ENCODE measurements at places on chromosomes 5 and 9.

GRCh38 chr9:97419309-97419867 lies 7.5 kb downstream of the TDRD7 start:
- peaks cover 26% of the 10 kb centered on the region for H3K4me1 ChIP-seq
- H3K27me3 ChIP-seq = no peaks in the 10 kb centered on the region
- no peak overlapping the region for H3K27ac ChIP-seq
- H3K36me3 ChIP-seq = no peaks in the 10 kb centered on the region
- DNase-seq = no peak

DNA sequence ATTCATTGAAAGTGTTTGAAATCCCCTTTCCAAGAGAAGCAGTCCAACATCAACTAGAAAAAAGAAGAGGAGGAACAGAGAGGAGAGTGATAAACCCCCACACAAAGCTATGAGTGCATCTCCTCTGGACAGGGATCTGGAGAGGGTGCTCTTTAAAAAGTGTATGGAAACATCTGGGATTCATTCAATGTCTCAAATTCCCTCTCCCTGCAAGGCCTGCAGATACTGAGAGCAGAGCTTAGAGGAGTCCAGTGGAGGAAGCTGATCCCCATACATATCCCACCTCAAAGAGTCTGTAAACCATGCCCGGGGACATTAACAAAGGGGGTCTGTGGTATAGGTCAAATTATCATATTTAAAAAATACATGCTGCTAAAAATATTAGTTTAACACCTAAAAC lies 2.2 kb downstream of the SPOCK1 start:
- H3K4me3 ChIP-seq = no peak overlapping the region
- no peaks in the 10 kb centered on the region for H3K36me3 ChIP-seq
- no peaks in the 10 kb centered on the region for H3K4me1 ChIP-seq
- no peak for DNase-seq

GRCh38 chr9:126071076-126071750 lies 255.4 kb upstream of the MVB12B start:
- DNase-seq = no peak
- H3K27me3 ChIP-seq = peaks cover 26% of the 10 kb centered on the region
- no peak overlapping the region for H3K27ac ChIP-seq
- H3K4me3 ChIP-seq = no peak overlapping the region
- no peaks in the 10 kb centered on the region for H3K36me3 ChIP-seq

DNA sequence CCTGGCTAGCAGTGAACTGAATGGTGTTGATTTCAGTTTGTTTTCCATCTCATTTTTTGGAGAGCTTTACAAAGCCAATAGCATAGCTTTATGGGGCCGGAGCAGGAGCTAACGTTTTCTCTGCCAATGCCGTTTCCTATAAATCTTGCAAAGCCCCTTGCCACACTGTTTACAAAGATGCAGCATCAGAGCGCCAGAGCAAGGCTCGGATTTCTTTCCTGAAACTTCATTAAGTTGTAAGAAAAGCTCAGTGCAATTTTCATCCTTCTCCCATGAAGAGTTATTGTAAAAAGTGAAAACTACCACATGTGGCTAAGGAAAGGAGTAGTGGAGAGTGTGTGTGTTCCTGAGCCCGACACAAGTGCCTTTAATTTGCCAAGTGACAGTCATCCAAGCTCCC lies 178.2 kb upstream of the GDNF start:
- H3K27me3 ChIP-seq = no peaks in the 10 kb centered on the region
- H3K27ac ChIP-seq = no peak overlapping the region
- no peaks in the 10 kb centered on the region for H3K36me3 ChIP-seq
- no peak for DNase-seq
- no peaks in the 10 kb centered on the region for H3K4me1 ChIP-seq

DNA sequence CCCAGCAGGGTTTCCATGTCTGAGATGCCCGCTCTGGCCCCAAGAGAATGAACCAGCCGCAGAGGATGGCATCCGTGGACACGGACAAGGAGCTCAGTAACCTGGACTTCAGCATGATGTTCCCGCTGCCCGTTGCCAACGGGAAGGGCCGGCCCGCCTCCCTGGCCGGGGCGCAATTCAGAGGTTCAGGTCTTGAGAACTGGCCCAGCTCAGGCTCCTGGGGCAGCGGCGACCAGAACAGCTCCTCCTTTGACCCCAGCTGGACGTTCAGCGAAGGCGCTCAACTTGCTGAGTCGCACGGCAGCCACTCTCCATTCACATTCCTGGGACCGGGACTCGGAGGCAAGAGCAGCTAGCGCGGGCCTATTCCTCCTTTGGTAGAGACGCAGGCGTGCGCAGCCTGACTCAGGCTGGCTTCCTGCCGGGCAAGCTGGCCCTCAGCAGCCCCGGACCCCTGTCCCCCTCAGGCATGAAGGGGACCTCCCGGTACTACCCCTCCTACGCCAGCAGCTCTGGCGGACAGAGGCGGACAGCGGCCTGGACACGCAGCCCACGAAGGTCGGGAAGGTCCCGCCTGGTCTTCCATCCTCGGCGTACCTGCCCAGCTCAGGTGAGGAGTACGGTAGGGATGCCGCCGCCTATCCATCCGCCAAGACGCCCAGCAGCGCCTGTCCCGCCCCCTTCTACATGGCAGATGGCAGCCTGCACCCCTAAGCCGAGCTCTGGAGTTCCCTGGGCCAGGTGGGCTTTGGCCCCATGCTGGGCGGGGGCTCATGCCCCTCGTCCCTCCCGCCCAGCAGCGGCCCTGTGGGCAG lies 74.4 kb downstream of the INSL6 start:
- H3K36me3 ChIP-seq = peaks cover 6% of the 10 kb centered on the region
- H3K27me3 ChIP-seq = no peaks in the 10 kb centered on the region
- DNase-seq = no peak
- H3K27ac ChIP-seq = no peak overlapping the region
- H3K4me3 ChIP-seq = no peak overlapping the region

DNA sequence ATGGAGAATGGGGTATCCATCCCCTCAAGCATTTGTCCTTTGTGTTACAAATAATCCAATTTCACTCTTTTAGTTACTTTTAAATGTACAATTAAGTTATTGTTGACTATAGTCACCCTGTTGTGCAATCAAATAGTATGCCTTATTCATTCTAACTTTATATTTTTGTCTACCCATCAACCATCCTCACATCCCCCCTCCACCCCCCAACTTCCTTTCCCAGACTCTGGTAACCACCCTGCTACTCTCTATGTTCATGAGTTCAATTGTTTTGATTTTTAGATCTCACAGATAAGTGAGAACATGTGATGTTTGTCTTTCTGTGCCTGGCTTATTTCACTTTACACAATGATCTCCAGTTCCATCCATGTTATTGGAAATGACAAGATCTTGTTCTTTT lies 15.4 kb upstream of the RANBP17 start:
- H3K36me3 ChIP-seq = no peaks in the 10 kb centered on the region
- no peak overlapping the region for H3K27ac ChIP-seq
- no peak for DNase-seq
- H3K4me3 ChIP-seq = no peak overlapping the region
- no peaks in the 10 kb centered on the region for H3K4me1 ChIP-seq
- H3K27me3 ChIP-seq = peaks cover 13% of the 10 kb centered on the region

- no peaks in the 10 kb centered on the region for H3K36me3 ChIP-seq
- H3K4me1 ChIP-seq = no peaks in the 10 kb centered on the region
- DNase-seq = no peak
- H3K27me3 ChIP-seq = peaks cover 15% of the 10 kb centered on the region
- no peak overlapping the region for H3K27ac ChIP-seq
These were observed 462.2 kb upstream of the DMAC1 start for GRCh38 chr9:8261737-8262136.

DNA sequence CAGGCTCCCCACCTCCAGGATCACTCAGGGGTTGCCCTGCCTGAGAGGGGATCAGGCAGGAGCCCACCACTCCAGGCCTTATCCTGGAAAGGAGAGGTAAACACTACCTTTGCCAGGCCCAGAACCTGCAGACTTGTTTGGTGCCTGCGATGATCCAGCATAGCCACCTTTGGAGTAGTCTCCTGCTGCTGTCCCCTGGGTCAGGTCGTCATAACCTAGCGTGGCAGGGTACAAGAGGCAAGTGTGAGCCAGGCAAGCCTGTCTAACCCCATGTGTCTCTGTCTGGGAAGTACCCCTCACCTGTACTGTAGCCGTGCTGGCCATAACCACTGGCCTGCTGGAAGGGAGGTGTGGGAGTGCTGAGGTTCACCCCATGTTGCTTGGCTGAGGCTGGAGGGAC lies 106.1 kb downstream of the UBE2R2 start:
- H3K4me1 ChIP-seq = peaks cover 4% of the 10 kb centered on the region
- no peak for DNase-seq
- H3K36me3 ChIP-seq = peaks cover 12% of the 10 kb centered on the region

GRCh38 chr5:164002214-164002613 lies 496.8 kb downstream of the MAT2B start:
- DNase-seq = no peak
- no peak overlapping the region for H3K4me3 ChIP-seq
- H3K27ac ChIP-seq = no peak overlapping the region

DNA sequence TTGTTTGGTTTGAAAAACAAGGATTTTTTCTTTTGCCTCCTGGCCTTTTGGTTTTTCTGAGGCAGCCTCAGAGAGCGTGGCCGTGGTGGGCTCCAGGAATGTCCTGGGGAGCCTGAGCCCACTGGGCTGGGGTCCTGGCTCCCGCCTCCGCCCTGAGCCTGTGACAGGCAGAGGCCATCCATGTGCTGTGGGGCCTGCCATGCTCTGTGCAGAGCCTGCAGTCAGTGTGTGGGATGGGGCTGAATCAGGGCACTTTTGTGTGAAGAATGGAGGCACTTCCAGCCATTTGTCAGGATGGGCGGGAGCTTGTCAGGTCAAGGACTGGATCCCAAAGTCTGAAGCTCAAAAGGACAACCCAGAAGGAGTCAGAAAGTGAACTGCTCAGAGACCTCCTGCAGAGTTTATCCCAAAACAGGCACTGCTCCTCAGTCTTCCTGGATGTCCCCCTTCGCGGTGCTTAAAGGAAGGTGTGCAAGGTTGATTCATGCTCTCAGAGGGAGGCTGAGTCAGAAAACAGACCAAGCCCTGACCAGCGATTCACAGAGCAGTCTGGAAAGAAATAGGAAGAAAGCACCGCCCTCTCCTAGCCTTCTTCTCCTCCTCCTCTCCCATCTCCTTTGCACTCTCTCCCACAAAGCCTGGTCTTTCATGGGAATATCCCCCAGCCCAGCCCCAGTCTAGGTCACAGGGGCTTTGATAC lies 53.2 kb downstream of the MVB12B start:
- no peak overlapping the region for H3K4me3 ChIP-seq
- H3K27ac ChIP-seq = no peak overlapping the region
- H3K36me3 ChIP-seq = no peaks in the 10 kb centered on the region
- H3K4me1 ChIP-seq = peaks cover 12% of the 10 kb centered on the region

DNA sequence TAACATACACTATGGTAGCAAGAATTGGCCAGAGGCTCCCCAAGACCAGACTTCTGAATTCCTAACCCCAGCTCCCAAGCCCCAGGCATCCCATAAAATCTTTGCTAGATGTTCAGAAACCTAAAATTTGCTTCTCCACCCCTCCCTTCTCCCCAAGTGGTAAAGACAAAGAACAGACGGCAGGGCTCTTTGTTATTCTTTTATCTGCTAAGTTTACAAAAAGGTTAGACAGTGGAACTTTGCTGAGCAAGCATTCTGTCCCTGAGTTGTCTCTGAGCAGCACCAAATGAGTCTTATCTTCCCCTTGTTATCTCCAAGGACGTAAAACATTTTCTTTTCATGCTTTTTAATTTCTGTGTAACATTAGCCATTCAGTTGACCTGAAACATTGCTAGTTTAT lies 30.2 kb downstream of the TJP2 start:
- H3K27me3 ChIP-seq = no peaks in the 10 kb centered on the region
- no peak overlapping the region for H3K4me3 ChIP-seq
- no peak for DNase-seq
- peaks cover 16% of the 10 kb centered on the region for H3K4me1 ChIP-seq

- no peak overlapping the region for H3K4me3 ChIP-seq
These were observed 238.7 kb downstream of the EFNA5 start for GRCh38 chr5:107431998-107432397.

- H3K27me3 ChIP-seq = peaks cover 19% of the 10 kb centered on the region
- peaks cover 5% of the 10 kb centered on the region for H3K36me3 ChIP-seq
- DNase-seq = no peak
- peaks cover 9% of the 10 kb centered on the region for H3K4me1 ChIP-seq
- no peak overlapping the region for H3K27ac ChIP-seq
These were observed 18.3 kb upstream of the SYNPO start for GRCh38 chr5:150622157-150622556.

DNA sequence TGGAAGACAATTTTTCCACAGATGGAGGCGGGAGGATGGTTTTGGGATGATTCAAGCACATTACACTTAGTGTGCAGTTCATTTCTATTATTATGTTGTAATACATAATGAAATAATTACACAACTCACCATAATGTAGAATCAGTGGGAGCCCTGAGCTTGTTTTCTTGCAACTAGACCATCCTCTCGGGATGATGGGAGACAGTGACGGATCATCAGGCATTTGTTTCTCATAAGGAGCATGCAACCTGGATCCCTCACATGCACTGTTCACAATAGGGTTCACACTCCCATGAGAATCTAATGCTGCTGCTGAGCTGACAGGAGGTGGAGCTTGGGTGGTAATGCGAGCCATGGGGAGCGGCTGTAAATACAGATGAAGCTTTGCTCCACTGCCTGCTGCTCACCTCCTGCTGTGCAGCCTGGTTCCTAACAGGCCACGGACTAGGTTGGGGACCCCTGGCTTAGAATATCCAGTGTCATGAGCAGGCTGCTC lies 1.6 kb downstream of the STKLD1 start:
- H3K4me1 ChIP-seq = peaks cover 10% of the 10 kb centered on the region
- peaks cover 6% of the 10 kb centered on the region for H3K36me3 ChIP-seq
- H3K27me3 ChIP-seq = no peaks in the 10 kb centered on the region
- no peak for DNase-seq
- no peak overlapping the region for H3K27ac ChIP-seq

GRCh38 chr5:69084195-69084594 lies 9.6 kb upstream of the SLC30A5 start:
- no peaks in the 10 kb centered on the region for H3K4me1 ChIP-seq
- no peak for DNase-seq
- peaks cover 8% of the 10 kb centered on the region for H3K27me3 ChIP-seq
- H3K27ac ChIP-seq = no peak overlapping the region
- H3K36me3 ChIP-seq = no peaks in the 10 kb centered on the region
- H3K4me3 ChIP-seq = no peak overlapping the region

DNA sequence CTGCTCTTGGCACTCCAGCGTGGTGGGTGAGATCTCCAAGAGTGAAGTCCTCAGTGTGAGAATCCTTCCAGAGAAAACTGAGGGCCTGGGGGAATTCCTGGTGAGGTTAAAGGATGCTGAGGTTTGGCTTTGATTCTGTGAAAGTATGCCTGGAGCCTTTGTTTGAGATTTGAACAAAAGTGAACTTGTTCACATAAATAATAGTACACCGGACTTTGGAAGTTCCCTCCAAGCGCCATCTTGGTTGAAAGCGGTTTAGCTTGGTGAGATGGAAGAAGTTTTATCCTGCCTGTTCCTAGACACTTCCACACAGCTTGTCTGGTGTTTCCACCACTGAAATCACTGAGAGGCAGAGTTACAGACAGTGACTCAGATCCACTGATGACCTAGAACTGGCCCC lies 286.4 kb downstream of the NTRK2 start:
- no peaks in the 10 kb centered on the region for H3K4me1 ChIP-seq
- H3K36me3 ChIP-seq = no peaks in the 10 kb centered on the region
- H3K4me3 ChIP-seq = no peak overlapping the region
- H3K27me3 ChIP-seq = peaks cover 29% of the 10 kb centered on the region
- DNase-seq = no peak

Data from natural killer cell treated with Interleukin-12 subunit alpha and Interleukin-12 subunit beta and Interleukin-15 and Interleukin-18, amount 100 ng/mL, for 72 hours (primary cell).